Mesangial cell (primary cell): ENCODE measurements at places on chromosomes 2 and 18. TPM values are rescaled to one million over a fixed set of nuclear protein-coding genes. Genes with fewer than 3 reads are reported as not detected.

The AQP4 gene
- 0.51 TPM in 1 of 2 replicates, not detected in the other for total RNA-seq

The UGT1A3 gene
- total RNA-seq = not detected in 2 replicates

The FAM161A gene
- total RNA-seq = 0.63 and 1.5 TPM in 2 replicates

The ATP6V1B1 gene
- total RNA-seq = 0.51 TPM in 1 of 2 replicates, not detected in the other

The CXCR2 gene
- total RNA-seq = not detected in 2 replicates

The DLX2 gene
- 0.16 TPM in 1 of 2 replicates, not detected in the other for total RNA-seq

The PARD3B gene
- 2.0 and 5.5 TPM in 2 replicates for total RNA-seq

The CCDC88A gene
- total RNA-seq = 21.0 and 37.0 TPM in 2 replicates

The SLC35F5 gene
- total RNA-seq = 49.4 and 134 TPM in 2 replicates

The CD207 gene
- not detected in 2 replicates for total RNA-seq

The CCDC74A gene
- 22.3 and 65.8 TPM in 2 replicates for total RNA-seq

The PLCL1 gene
- under 0.01 and 0.51 TPM in 2 replicates for total RNA-seq

The M1AP gene
- 1.1 and 1.3 TPM in 2 replicates for total RNA-seq

The RAPGEF4 gene
- 0.16 and 0.38 TPM in 2 replicates for total RNA-seq

The TMEM247 gene
- total RNA-seq = not detected in 2 replicates

The PAX3 gene
- total RNA-seq = not detected in 2 replicates

The SAG gene
- total RNA-seq = not detected in 2 replicates

The COL4A4 gene
- total RNA-seq = 0.81 and 2.2 TPM in 2 replicates
